Epithelial cell of proximal tubule (primary cell): ENCODE measurements at places on chromosomes 11 and 22. TPM values are rescaled to one million over a fixed set of nuclear protein-coding genes. Genes with fewer than 3 reads are reported as not detected.

DNA sequence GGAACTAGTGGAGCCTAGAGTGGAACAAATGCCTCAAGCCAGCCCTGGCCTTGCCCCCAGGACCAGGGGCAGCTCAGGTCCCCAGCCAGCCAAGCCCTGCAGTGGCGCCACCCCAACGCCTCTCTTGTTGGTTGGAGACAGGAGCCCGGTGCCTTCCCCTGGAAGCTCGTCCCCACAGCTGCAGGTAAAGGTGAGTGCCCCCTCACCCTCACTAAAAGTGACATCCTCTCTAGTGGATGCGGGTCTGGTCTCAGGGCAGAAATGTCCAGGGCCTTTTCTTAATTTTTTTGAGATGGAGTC lies 21.5 kb downstream of the MICALL1 start:
- DNase-seq: no peak

- DNase-seq: no peak
Observed at GRCh38 chr11:76551400-76551799, 106.6 kb downstream of the EMSY start.

- no peak for DNase-seq
Observed at GRCh38 chr11:12449961-12450715, 72.8 kb downstream of the PARVA start.

DNA sequence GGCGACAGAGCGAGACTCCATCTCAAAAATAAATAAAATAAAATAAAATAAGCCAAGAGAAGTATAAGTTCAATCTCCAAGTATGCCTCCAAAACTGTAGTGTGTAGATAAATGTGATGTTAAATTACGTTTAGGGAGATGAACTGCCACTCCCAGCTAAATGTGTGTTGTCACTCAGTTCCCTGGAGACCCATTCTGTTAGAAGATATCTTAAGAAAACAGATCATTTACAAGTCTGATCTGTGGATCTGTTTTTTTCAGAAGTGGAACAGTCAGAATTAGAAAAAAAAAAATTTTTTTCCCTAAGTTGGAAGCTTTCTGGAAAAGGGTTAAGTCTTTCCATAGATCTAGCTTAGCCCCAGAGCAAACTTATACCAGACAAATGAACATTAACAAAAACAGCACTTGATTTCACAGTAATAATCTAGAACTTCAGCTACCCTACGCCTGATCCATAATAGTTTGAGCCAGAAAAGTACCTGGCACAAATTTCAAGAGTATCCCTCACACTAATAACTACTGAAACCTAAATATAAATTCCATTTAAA lies 18.2 kb downstream of the CELF1 start:
- no peak for DNase-seq

- DNase-seq: no peak
Observed at GRCh38 chr11:130114281-130114680, 44.6 kb downstream of the APLP2 start.

DNA sequence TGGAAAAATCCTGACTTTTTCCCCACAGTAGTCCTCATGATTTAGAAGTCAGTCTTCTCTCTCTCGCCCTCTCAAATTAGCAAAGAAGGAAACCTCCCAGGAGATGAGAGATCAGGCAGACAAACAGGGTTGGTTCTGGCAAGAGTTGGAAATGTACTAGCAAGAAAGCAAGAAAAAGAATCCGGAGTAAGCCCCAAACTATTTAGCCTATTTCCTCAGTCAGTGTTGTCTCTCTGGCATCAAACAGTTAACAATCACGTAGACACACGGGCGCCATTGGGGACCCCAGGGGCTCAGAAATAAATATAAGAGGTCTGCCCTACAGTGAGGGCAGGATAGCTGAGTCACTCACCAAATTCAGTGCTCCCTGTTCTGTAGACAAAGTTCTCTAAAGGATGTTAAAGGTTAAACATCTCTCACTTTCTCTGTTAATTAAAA lies 4.7 kb downstream of the C11orf52 start:
- no peak for DNase-seq

GRCh38 chr11:64156235-64157011 lies 9.5 kb downstream of the MACROD1 start:
- no peak for DNase-seq

GRCh38 chr11:3896644-3897043 lies 41.2 kb downstream of the STIM1 start:
- DNase-seq: no peak

DNA sequence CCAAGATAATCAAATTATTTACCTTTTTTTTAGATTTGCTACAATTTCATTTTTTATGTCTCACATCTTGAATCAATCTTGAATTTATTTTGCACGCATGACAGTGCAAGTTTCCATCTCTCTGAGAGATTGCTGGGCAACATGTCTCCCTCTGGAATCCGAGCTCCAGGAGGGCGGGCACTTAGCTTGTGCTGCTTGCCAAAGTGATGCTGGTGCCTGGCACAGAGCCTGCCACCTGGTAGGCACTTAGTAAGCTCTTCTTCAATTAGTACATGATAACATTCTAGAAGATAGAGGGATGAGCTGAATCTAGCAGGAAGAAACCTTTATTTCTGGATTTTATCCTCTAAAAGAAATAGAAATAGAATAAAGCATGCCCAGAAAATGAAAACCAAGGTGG lies 27.5 kb upstream of the OR9I1 start:
- DNase-seq: no peak

DNA sequence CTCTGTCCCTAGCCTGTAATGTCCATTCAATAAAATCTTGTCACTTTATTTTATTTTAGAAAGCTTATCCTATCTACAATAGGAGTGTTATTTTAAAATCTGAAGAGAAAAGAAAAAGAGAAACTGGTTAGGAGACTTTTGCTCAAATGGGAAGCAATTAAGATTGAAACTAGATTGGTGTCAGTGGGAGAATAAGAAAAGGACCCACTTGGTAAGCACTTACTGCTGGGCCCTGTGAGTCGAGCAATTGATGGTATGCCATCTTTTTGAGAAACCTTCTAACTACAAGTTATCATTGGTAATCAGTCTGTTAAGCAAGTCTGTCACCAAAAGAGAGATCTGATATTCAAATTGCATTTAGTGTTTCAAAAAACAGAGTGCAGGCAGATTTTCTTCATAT lies 258.4 kb downstream of the GRM5 start:
- DNase-seq: no peak

- peak; percentile 84 for DNase-seq
Observed at GRCh38 chr11:6219359-6219758, 14.0 kb downstream of the C11orf42 start.

- DNase-seq: no peak
Observed at GRCh38 chr11:110161061-110161460, 67.9 kb downstream of the ZC3H12C start.

GRCh38 chr11:8800520-8801110 lies 110.4 kb upstream of the AKIP1 start:
- no peak for DNase-seq

The NRXN2 gene
- total RNA-seq: 0.29 TPM in 1 of 2 replicates, not detected in the other

The FAM227A gene
- total RNA-seq: 1.0 and 2.0 TPM in 2 replicates

The HTR3A gene
- total RNA-seq: 0.17 and 0.29 TPM in 2 replicates

The ANKK1 gene
- 0.17 TPM in 1 of 2 replicates, not detected in the other for total RNA-seq

The TRIM66 gene
- total RNA-seq: 0.58 and 10.5 TPM in 2 replicates

The KRTAP5-2 gene
- not detected in 2 replicates for total RNA-seq

The ZNF280B gene
- total RNA-seq: 2.4 and 3.3 TPM in 2 replicates

The TSPAN32 gene
- total RNA-seq: not detected in 2 replicates

The LAMTOR1 gene
- total RNA-seq: 149 and 156 TPM in 2 replicates
